Psoas muscle (tissue), 8 donors: ENCODE measurements at places on chromosomes 4 and X. TPM values are rescaled to one million over a fixed set of nuclear protein-coding genes. Genes with fewer than 3 reads are reported as not detected.

F9 gene
- not detected for total RNA-seq

RAB39B gene
- not detected for total RNA-seq

GRCh38 chrX:132023896-132024386 lies 839 bp downstream of the STK26 start:
- H3K4me3 ChIP-seq: peak overlapping the region; percentile 68
- H3K27ac ChIP-seq: no peak overlapping the region
- DNase-seq: peak; percentile 36
- no peaks in the 10 kb centered on the region for H3K27me3 ChIP-seq

ARHGAP36 gene
- 0.40 TPM for total RNA-seq

ANKRD37 gene
- 12.5 TPM for total RNA-seq

DNA sequence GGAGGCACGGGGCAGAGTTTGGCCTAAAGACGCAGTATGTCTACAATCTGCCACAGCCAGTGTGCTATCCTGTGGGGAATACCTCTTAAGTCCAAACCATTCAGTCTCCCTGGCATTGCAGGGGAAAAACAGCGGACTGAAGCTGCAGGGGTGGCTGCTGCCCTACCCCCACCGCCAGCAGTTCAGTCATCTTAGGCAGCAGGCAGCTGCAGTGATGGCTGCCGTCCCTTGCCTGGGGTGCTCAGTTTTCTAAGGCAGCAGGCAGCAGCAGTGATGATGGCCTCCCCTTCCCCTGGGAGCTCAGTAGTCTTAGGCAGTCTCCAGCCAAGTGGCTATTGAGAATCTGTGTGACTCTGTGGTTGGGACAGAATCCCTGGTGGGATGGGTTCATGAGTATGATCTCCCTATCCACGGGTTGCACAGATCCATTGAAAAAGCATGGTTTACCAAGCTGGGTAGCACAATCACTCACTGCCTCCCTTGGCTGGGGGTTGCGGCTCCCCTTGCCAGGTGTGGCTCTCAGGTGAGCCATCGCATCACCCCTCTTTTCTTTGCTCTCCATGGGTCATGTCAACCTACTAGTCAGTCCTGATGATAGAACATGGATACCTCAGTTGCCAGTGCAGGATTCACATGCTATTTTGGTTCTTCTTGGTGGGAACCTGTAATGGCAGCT lies 48.9 kb upstream of the GRID2 start:
- no peaks in the 10 kb centered on the region for H3K27me3 ChIP-seq
- H3K36me3 ChIP-seq: no peaks in the 10 kb centered on the region
- H3K4me1 ChIP-seq: no peaks in the 10 kb centered on the region
- no peak overlapping the region for H3K27ac ChIP-seq
- no peak overlapping the region for H3K4me3 ChIP-seq

DNA sequence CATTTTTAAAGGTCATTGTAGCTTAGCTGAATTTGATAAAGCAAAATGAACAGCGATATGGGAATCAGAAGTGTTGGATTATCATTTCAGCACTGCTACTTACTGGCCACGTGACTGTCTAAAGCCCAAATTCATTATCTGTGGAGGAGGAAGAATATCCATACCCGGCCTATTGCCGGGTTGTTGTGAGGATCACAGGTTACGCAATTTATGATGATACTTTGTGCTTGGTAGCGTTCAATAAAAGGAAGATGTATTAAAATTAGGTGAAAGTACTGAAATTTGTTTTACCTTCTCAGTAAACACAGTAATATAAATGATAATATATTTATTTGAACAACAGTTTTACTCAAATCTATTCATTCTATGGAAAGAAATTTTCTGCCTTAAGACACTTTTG lies 1540.2 kb downstream of the ADGRL3 start:
- no peaks in the 10 kb centered on the region for H3K4me1 ChIP-seq
- no peaks in the 10 kb centered on the region for H3K36me3 ChIP-seq
- H3K27me3 ChIP-seq: no peaks in the 10 kb centered on the region
- DNase-seq: no peak
- H3K27ac ChIP-seq: no peak overlapping the region
- H3K4me3 ChIP-seq: no peak overlapping the region

DNA sequence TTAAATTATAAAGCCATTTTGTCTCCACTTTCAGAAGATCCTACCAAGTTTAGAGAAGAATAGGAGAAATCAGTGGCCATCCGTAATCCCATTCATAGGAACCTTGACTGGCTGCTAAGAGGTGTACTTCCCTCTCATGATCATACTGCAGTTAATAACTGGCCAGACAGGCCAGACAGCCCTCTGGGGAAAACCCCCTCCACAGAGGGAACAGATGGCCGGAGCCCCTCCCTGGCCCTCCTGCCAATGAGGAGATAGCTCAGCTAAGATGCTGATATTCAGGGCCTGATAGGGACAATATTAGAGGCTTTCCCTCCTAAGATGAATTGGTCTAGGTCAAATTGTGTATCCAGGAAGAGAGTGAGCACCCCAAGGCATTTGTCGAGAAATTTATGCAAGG lies 200.0 kb upstream of the MAOA start:
- H3K36me3 ChIP-seq: no peaks in the 10 kb centered on the region
- H3K27ac ChIP-seq: no peak overlapping the region
- no peaks in the 10 kb centered on the region for H3K27me3 ChIP-seq
- H3K4me3 ChIP-seq: no peak overlapping the region

DNA sequence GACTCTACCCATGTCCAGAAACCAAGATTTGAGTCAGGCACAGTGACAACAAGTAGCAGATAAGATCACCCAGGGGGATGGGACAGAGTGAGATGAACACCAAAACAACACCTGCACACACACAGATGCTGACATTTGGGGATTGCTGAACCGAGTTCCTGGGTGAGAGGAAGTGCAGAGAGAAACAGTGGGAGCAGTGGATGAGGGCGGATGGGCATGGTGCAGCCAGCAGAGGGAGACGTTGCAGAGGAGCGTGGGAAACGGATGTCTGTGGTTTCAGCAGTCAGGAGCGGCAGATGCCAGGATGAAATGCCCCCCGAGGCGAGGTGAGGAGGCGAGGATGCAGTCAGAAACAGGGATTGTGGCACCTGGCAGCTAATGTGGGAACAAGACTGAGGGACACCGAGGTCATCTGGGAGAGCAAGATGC lies 78.6 kb upstream of the STS start:
- H3K4me3 ChIP-seq: no peak overlapping the region
- no peak overlapping the region for H3K27ac ChIP-seq
- H3K4me1 ChIP-seq: no peaks in the 10 kb centered on the region
- no peaks in the 10 kb centered on the region for H3K36me3 ChIP-seq
- DNase-seq: no peak
- no peaks in the 10 kb centered on the region for H3K27me3 ChIP-seq

DNA sequence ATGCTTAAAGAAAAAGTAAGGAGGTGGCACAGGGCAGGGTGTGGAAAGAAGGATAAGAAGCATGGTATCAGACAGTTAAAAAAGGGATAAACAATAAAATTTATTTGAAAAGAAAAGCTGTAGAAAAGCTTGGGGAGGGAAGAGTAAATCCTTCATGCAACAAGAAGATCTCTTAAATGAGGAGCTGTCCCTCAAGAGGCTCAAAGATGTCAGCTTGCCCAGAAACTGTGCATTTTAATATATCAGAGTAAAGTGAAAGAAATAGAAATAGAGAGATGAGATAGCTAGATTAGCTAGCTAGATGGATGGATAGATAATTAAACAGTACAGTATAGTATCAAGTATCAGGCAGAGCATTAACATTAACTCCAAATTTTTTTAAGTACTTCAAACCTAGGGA lies 170.3 kb downstream of the LDB2 start:
- no peak for DNase-seq
- no peaks in the 10 kb centered on the region for H3K36me3 ChIP-seq
- no peak overlapping the region for H3K4me3 ChIP-seq
- H3K27me3 ChIP-seq: no peaks in the 10 kb centered on the region

- H3K27me3 ChIP-seq: no peaks in the 10 kb centered on the region
- peak overlapping the region; percentile 25 for H3K4me3 ChIP-seq
- peak overlapping the region; percentile 99 for H3K27ac ChIP-seq
Measured at GRCh38 chr4:185201977-185202962, 1.5 kb downstream of the CFAP97 start.

DNA sequence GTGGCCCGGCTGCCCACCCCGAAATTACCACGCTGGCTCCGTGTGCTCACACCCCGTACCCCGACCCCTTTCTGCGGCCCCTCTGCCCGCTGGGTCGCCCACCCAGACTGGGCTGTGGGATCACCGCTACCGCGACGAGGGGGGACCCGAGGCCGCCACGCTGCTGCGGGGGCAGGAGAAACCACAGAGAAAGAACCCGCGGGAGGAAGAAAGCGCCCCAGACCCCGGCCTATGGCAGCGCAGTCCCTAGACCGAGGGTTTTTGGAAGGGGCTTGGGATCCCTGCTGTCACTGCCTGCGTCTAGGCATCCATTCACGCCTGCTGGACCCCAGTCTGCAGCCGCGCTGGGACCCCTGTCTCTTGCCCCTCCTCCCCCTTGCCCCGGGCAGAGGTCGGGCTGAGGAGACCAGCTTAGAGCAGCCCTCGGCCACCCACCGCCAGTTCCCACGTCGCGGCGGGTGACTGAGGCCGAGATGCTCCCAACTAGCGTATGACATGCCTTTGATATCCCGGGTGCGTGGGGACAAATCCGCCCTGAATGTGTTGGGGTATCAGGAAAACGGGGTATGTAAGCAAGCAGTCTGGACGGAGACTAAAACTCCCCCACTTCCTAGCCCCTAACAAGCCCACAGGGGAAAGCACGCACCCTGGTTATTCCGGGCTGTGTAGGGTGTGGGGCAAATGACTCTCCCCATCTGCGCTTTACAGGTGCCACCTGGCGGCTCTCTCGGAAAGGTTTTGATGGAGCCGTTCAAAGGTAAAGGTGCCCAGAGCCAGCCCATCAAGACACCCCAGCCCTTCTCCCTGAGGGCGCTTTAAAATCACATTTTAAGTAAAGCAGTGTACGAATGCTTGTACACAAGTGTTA lies 862 bp upstream of the INPP4B start:
- H3K27me3 ChIP-seq: no peaks in the 10 kb centered on the region
- peak overlapping the region; percentile 85 for H3K27ac ChIP-seq
- H3K4me1 ChIP-seq: no peaks in the 10 kb centered on the region
- peak overlapping the region; percentile 69 for H3K4me3 ChIP-seq
- DNase-seq: peak; percentile 55

GRCh38 chrX:74465424-74465823 lies 44.1 kb downstream of the SLC16A2 start:
- no peak for DNase-seq
- H3K27me3 ChIP-seq: peaks cover 6% of the 10 kb centered on the region
- H3K4me3 ChIP-seq: no peak overlapping the region
- H3K36me3 ChIP-seq: no peaks in the 10 kb centered on the region
- H3K27ac ChIP-seq: no peak overlapping the region
- H3K4me1 ChIP-seq: no peaks in the 10 kb centered on the region

KCTD8 gene
- 1.1 TPM for total RNA-seq

DNA sequence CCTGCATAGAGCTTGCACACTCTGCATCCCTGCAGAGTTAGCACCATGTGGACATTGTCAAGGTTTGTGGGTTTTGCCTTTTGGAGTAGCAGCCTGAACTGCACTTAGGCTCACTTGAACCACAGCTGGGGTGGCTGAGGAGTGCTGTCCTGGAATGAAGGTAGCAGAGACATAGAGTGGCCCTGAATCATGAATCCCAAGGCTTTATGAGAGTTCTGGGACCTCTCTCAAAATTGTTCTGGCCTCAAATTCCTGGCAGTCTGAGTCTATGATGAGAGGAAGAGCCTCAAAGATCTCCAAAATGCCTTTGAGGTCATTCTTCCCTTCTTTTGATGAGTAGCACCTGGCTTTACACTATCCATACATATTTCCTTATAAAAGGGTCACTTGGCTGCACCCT lies 37.1 kb upstream of the ADH1C start:
- H3K36me3 ChIP-seq: no peaks in the 10 kb centered on the region
- no peaks in the 10 kb centered on the region for H3K27me3 ChIP-seq
- no peaks in the 10 kb centered on the region for H3K4me1 ChIP-seq
- no peak overlapping the region for H3K27ac ChIP-seq
- H3K4me3 ChIP-seq: no peak overlapping the region

PCDH19 gene
- 1.2 TPM for total RNA-seq

DNA sequence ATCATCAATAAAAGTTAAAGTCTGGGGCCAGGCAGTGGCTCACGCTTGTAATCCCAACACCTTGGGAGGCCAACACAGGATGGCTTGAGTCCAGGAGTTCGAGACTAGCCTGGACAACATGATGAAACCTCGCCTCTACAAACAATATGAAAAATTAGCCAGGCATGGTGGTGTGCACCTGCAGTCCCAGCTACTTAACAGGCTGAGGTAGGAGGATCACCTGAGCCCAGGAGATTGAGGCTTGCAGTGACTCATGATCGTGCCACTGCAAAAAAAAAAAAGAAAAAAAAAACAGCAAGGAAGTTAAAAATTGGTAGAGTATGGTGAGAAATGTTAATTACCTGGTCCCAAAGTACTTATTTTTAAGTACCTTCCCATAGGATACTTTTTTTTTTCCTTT lies 27.5 kb downstream of the FBXW7 start:
- H3K27me3 ChIP-seq: no peaks in the 10 kb centered on the region
- no peaks in the 10 kb centered on the region for H3K4me1 ChIP-seq
- DNase-seq: no peak
- H3K36me3 ChIP-seq: no peaks in the 10 kb centered on the region

DNA sequence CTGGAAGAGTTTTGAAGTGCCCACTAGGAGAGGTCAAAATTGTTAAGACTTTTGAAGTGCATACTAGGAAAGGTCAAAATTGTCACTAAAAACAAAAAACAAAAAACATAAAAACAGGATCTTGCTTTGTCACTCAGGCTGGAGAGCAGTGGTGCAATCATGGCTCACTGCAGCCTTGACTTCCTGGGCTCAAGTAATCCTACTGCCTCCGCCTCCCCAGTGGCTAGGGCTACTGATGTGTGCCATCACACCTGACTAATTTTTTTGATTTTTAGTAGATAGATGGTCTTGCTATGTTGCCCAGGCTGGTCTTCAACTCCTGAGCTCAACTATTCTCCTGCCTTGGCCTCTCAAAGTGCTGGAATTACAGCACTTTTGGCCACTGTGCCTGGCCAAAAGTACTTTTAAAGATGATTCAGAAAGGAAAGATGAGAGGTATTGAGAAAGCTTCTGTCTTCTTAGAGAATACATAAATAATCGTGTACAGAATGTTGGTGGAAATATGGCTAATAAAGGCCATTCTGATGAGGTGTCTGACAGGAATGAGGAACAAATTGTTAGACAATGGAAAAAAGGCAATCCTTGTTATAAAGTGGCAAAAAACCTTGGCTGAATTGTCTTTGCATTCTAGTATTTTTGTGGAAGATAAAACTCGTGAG lies 43.3 kb upstream of the STX18 start:
- H3K4me3 ChIP-seq: no peak overlapping the region
- H3K36me3 ChIP-seq: no peaks in the 10 kb centered on the region
- no peak for DNase-seq
- H3K4me1 ChIP-seq: no peaks in the 10 kb centered on the region
- H3K27ac ChIP-seq: no peak overlapping the region

DNA sequence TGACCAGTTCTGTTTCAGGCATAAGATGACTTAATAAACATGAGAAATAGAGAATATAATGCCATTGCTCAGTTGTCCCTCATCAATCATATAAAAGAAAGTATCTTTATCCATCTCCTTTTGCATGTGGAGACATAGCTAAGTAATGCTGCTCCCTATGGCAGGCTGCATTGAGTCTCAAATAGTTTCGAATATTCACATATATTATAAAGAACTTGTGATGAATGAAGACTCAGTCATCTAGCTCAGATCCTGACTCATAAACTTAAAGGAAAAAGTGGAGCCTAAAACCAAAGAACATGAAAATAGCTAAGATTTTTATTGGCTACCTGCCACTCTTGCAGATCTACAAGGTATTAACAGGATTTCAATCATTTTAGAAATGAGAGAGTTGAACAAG lies 11.7 kb upstream of the TLL1 start:
- H3K4me1 ChIP-seq: no peaks in the 10 kb centered on the region
- no peaks in the 10 kb centered on the region for H3K36me3 ChIP-seq
- DNase-seq: no peak
- H3K27me3 ChIP-seq: no peaks in the 10 kb centered on the region
- no peak overlapping the region for H3K4me3 ChIP-seq

DCHS2 gene
- 0.15 TPM for total RNA-seq
